ENCODE measurements at places on chromosomes 3 and 15. TPM values are rescaled to one million over a fixed set of nuclear protein-coding genes. Genes with fewer than 3 reads are reported as not detected.

DNA sequence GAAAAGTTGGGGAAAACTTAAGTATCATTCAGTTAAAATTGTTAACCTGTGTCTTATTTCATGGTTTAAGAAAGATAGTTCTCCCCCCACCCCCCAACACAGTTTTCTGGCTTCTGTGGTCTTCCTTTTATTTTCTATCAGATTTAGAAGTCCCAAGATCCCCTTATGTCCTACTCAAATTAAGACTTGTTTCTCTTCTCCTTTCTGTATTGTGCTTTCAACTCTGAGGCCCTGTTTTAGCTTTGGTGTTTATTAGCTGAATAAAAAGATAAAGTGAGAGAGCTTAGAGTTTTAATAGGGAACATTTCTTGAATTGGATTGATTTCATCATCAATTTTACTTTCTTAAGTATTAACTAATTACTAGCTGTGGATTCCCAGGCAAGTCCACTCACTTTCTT is 62.6 kb downstream of the AKAP13 start:
- peaks cover 23% of the 10 kb centered on the region for H3K4me1 ChIP-seq
- no peak for DNase-seq
- H3K27ac ChIP-seq, result peak overlapping the region; percentile 86
- peaks cover 13% of the 10 kb centered on the region for H3K36me3 ChIP-seq
- H3K4me3 ChIP-seq, result no peak overlapping the region

The SLC9A9 gene
- total RNA-seq, result 3.7 TPM

DNA sequence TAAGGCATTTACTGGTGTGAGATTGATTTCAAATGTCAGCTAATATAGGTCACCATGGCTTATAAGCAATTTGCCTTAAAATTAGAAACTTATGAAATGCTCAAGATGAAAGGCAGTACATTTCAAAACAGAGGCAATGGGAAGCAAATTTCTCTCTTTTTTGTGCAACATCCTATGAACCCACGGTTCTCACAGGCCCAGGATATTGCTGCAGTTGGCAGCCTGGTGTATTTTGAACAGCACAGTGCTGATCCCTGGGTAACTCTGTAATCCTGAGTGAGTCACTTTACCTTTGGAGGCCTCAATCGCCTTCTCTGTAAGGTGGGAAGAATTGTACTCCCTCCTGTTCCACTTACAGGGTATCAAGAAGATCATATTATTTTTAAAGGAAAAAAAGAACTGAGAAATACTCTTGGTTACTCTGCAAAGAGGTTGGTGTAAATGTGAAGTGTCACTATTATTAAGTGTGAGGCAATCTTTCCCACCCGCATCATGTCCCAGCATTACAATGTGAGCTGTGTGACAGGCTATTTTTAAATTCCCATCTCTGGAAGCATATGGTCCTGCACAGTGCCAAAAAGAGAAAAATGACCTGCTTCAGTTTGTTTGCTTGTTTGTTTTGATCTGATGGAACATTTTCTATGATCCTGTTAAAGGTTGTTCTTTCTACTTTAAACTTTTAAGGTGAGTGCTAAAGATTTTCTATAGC is 190.1 kb upstream of the LPP start:
- no peaks in the 10 kb centered on the region for H3K27me3 ChIP-seq
- no peak overlapping the region for H3K27ac ChIP-seq
- DNase-seq, result no peak
- no peaks in the 10 kb centered on the region for H3K4me1 ChIP-seq
- H3K4me3 ChIP-seq, result no peak overlapping the region

- H3K36me3 ChIP-seq, result no peaks in the 10 kb centered on the region
- H3K4me1 ChIP-seq, result no peaks in the 10 kb centered on the region
- H3K4me3 ChIP-seq, result no peak overlapping the region
- no peaks in the 10 kb centered on the region for H3K27me3 ChIP-seq
- peak; percentile 45 for DNase-seq
- H3K27ac ChIP-seq, result no peak overlapping the region
Observed at GRCh38 chr3:138395865-138396751, 38.3 kb upstream of the ESYT3 start.

- H3K4me1 ChIP-seq, result no peaks in the 10 kb centered on the region
- H3K27me3 ChIP-seq, result peaks cover 36% of the 10 kb centered on the region
- H3K27ac ChIP-seq, result peak overlapping the region; percentile 85
Observed at GRCh38 chr15:55654561-55655031, 66.5 kb upstream of the PYGO1 start.

- peaks cover 11% of the 10 kb centered on the region for H3K27me3 ChIP-seq
- no peak overlapping the region for H3K27ac ChIP-seq
- no peak overlapping the region for H3K4me3 ChIP-seq
- H3K36me3 ChIP-seq, result no peaks in the 10 kb centered on the region
Observed at GRCh38 chr3:197525706-197526105, 30.1 kb downstream of the BDH1 start.

DNA sequence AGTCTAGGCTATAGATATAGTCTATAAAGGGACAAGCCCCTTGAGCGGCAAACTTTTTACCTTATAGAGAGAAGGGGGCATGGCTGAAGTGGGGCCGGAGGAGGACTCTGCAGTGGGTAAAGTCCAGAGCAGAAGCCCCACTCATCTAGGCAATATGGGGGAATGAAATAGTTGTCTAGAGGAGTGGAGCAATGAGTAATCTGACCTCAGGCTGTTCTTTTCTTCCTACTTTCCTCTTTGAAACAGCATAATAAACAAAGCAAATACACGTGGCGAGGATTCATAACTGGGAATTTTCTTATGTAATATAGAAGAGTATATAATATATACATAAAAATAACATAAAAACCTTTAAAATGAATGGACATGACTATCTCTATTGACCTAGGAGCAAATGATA is 546.4 kb upstream of the ZNF385D start:
- no peak for DNase-seq
- H3K27me3 ChIP-seq, result no peaks in the 10 kb centered on the region
- no peaks in the 10 kb centered on the region for H3K4me1 ChIP-seq
- H3K4me3 ChIP-seq, result no peak overlapping the region

DNA sequence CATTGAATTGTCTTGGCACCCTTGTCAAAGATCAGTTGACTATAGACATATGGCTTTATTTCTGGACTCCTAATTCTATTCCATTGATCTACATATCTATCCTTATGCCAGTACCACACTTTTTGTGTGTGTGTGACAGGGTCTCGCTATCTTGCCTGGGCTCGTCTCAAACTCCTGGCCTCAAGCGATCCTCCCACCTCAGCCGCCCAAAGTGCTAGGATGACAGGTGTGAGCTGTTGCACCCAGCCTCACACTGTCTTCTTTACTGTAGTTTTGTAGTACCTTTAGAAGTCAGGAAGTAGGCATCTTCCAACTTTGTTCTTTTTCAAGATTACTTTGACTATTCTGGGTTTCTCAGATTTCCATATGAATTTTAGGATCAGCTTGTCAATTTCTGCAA is 24.3 kb downstream of the CDAN1 start:
- no peak for DNase-seq
- H3K4me3 ChIP-seq, result no peak overlapping the region
- H3K27me3 ChIP-seq, result no peaks in the 10 kb centered on the region
- no peak overlapping the region for H3K27ac ChIP-seq
- H3K36me3 ChIP-seq, result no peaks in the 10 kb centered on the region
- no peaks in the 10 kb centered on the region for H3K4me1 ChIP-seq

The CCR2 gene
- total RNA-seq, result not detected

The CACNA1D gene
- 3.7 TPM for total RNA-seq

The LRRC2 gene
- 11.2 TPM for total RNA-seq

The CTXND1 gene
- 0.05 TPM for total RNA-seq

The SPCS1 gene
- total RNA-seq, result 102 TPM

DNA sequence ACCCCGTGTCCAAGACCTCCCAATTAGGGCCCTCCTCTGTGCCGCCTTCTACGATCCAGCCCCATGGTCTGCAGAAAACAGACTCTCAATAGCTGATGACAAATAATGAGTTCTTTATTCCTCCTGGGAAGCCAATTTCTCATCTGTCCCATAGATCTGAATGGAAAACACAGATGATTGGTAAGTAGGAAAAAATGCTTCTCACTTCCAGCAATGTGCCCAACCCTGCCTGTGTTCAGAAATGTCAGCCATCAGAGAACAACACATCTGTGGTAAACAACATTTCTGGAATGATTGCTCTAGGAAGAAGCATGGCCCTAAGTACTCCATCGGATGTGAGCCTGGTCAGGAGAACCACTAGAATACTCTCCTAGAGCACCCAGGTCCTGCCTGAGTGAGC is 240.5 kb upstream of the HES1 start:
- H3K27me3 ChIP-seq, result no peaks in the 10 kb centered on the region
- no peaks in the 10 kb centered on the region for H3K36me3 ChIP-seq
- no peak overlapping the region for H3K4me3 ChIP-seq
- H3K27ac ChIP-seq, result no peak overlapping the region
- H3K4me1 ChIP-seq, result peaks cover 3% of the 10 kb centered on the region
- no peak for DNase-seq

DNA sequence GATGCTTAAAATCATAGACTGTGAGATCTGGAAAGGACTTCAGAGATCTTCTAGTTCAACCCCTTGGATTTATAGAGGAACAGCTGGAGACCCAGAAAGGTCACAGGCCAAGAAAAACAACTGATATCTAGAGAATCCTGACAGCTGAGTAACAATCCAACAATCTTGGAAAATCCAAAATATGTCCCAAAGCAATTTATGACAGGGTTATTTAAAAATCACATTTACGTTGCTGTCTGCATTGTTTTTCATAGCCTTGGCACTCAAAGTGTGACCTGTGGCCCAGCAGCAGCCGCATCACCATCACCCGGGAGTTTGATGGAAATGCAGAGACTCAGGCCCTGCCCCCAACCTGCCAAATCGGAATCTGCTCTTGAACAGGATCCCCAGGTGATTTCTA is 78.8 kb downstream of the FBN1 start:
- H3K4me1 ChIP-seq, result no peaks in the 10 kb centered on the region
- no peak for DNase-seq
- H3K27ac ChIP-seq, result no peak overlapping the region
- no peak overlapping the region for H3K4me3 ChIP-seq
- H3K27me3 ChIP-seq, result no peaks in the 10 kb centered on the region

DNA sequence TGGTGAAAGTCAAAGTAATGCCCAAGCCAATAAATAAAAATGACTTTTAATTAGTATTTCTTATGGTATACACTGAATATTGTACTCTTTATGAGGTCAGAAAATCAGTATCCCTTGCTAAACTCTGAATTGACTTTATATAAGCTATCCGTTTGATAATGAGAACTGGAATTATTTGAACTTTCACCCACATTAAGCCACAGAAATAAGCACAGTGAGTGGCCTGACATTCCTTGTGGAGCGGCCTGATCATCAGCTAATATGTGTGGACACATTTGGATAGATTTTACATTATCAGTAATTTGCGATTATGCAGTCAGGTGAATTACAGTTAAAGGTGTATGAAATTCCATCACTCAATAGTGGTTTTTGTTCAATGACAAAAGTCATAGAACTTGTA is 136.0 kb upstream of the CBLB start:
- H3K4me3 ChIP-seq, result no peak overlapping the region
- H3K27ac ChIP-seq, result no peak overlapping the region
- DNase-seq, result no peak
- no peaks in the 10 kb centered on the region for H3K36me3 ChIP-seq

The GNAT1 gene
- not detected for total RNA-seq

GRCh38 chr15:76340198-76340802 is 3.7 kb downstream of the ISL2 start:
- peaks cover 100% of the 10 kb centered on the region for H3K27me3 ChIP-seq
- no peaks in the 10 kb centered on the region for H3K36me3 ChIP-seq
- H3K27ac ChIP-seq, result no peak overlapping the region
- H3K4me1 ChIP-seq, result peaks cover 3% of the 10 kb centered on the region
- DNase-seq, result peak; percentile 76
- H3K4me3 ChIP-seq, result peak overlapping the region; percentile 72

GRCh38 chr15:81338170-81339007 is 14.4 kb upstream of the STARD5 start:
- no peak overlapping the region for H3K27ac ChIP-seq
- no peaks in the 10 kb centered on the region for H3K4me1 ChIP-seq
- no peaks in the 10 kb centered on the region for H3K27me3 ChIP-seq
- H3K36me3 ChIP-seq, result no peaks in the 10 kb centered on the region

DNA sequence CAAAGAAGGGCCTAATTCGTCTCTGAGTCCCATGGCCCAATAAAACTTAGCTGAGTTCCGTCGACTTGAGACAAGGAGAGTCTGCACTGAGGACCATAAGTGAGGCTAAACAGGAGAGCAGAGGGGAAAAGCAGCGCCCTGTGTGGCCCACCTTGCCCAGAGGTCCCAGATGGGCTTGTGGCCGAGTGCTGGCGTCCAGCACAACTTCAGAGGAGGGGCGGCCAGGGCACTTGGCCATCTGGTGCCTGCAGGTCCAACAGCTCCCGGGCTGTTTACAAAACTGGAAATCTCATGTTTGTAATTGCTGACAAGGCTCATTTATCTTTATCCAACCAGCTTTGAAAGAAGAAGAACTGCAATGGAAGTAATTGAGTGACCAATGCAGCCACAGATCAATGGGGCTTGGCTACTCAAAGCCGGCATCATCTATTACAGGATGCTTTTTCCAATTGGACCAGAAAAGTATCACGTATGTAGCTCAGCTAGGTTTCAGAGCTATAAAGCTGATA is 306.3 kb downstream of the OCA2 start:
- no peaks in the 10 kb centered on the region for H3K27me3 ChIP-seq
- DNase-seq, result no peak
- H3K36me3 ChIP-seq, result no peaks in the 10 kb centered on the region
- no peak overlapping the region for H3K27ac ChIP-seq

- peaks cover 75% of the 10 kb centered on the region for H3K36me3 ChIP-seq
- H3K27me3 ChIP-seq, result no peaks in the 10 kb centered on the region
- H3K4me1 ChIP-seq, result peaks cover 3% of the 10 kb centered on the region
Observed at GRCh38 chr15:64694816-64695215, 80.6 kb downstream of the RBPMS2 start.
